ENCODE measurements at places on chromosomes 3 and 15.
A peak's percentile ranks its signal among the peaks of the same experiment; 100 is the strongest.

- DNase-seq = peak; percentile 48
Observed at GRCh38 chr3:141094790-141095545, 43.8 kb downstream of the SPSB4 start.

- no peak for DNase-seq
Observed at GRCh38 chr15:51799282-51800252, 29.9 kb upstream of the TMOD3 start.

- no peak for DNase-seq
Observed at GRCh38 chr3:147222291-147222690, 184.1 kb downstream of the ZIC4 start.

GRCh38 chr3:113136071-113136470 lies 75.3 kb upstream of the BOC start:
- no peak for DNase-seq

GRCh38 chr3:123637131-123637530 lies 52.3 kb upstream of the HACD2 start:
- no peak for DNase-seq

GRCh38 chr3:37968813-37969595 lies 21.6 kb upstream of the VILL start:
- no peak for DNase-seq

- DNase-seq = no peak
Observed at GRCh38 chr15:52290800-52291199, 4.8 kb downstream of the MYO5C start.
